Stimulated activated CD8-positive, alpha-beta memory T cell treated with anti-CD3 and anti-CD28 coated beads, Interleukin-2, amount 100 ng/mL, for 1 hour (primary cell): ENCODE measurements at places on chromosomes 16 and 17.

DNA sequence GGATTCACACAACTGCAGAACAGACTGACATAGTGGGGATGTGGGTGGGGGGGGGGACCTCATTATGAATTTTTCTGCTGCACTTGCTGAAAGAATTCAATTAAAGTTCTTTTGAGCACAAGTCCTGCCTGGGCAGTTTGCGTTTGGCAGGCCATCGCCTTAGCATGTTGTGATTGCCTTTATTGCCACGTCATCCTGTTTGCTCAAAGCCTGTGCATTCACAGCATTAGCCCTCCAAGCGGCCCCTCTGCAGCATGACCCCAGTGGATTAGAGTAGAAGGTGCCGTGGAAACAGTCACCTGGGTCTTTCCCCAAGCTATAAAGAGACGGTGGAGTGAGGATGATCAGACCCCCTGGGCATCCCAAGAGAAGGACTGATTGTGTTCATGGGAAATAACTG lies 17.2 kb downstream of the MSI2 start:
- DNase-seq = no peak

- no peak for DNase-seq
Measured at GRCh38 chr16:87371261-87371866, 12.2 kb downstream of the FBXO31 start.

GRCh38 chr16:80167657-80168390 lies 373.0 kb upstream of the DYNLRB2 start:
- no peak for DNase-seq

DNA sequence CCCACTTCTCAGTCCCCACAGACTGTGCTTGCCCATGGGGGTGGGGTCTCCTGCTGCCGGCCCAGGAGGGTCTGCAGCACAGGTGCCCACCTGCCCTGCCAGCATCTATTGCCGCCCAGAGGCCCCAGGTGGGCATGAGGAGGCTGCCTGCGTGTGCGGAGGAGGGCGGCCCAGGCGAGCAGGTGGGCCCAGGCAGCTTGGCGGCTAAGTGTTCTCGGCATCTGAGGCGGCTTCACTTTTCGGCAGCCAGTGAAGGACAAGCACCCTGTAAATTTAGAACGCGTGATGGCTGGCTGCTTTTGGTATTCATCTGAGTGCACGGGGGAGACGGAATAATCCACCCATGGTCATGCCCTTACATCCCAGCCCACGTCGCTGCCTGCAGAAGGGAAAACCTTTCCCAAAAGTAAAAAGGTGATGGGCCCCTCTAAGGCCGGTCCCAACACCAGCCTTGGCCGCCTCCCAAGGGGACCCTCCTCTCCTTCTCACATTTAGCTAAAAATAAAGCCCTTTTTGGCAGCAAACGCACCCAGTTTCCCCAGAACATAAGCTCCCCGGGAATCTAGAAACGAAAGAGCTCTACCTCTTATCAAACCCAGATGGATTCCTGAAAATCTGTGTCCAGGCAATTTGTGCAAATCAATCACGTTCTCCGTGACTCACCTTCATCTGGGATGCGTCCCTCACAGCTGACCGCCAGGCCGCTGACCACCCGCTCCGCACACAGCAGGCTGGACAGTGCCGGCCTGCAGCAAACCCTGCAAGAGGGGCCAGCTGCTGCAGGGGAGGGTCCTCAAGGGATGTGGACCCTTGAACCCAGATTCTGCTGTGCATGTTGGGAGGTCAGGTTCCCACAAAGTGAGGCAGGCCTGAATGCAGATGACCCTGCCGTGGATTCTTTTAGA lies 79.4 kb downstream of the RBFOX3 start:
- DNase-seq = no peak

DNA sequence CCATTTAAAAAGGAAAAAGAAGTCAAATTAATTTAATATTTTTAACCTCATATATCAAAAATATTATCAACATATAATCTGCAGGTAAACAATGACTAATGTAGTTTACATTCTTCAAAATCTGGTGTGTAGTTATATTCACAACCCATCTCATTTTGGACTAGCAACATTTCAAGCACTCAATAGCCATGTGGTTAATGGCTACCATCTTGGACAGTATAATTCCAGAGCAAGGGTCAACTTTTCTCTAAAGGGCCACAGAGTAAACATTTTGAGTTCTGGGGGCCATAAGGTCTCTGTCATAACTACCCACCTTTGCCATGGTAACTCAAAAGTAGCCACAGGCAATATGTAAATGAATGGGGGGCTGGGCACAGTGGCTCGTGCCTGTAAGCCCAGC lies 153.9 kb downstream of the PARN start:
- DNase-seq = no peak

- DNase-seq = no peak
Measured at GRCh38 chr17:81483085-81483861, 29.3 kb downstream of the ACTG1 start.

DNA sequence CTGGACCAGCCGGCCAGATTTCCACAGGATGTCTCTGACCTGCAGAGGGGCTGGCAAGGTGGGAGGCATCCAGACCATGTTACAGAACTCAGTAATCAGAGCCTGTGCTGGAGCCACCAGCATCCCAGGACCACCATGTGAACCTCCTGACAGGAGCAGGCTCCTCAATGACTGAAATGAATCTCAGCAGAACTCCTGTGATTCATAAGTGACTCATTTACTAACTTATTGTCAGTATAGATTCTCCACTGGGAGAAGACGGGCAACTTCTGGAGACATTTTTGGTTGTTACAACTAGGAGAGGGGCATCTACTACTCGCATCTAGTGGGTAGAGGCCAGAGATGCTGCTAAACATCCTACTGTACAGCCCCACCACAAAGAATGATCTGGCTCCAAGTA lies 3.1 kb upstream of the WWOX start:
- no peak for DNase-seq

DNA sequence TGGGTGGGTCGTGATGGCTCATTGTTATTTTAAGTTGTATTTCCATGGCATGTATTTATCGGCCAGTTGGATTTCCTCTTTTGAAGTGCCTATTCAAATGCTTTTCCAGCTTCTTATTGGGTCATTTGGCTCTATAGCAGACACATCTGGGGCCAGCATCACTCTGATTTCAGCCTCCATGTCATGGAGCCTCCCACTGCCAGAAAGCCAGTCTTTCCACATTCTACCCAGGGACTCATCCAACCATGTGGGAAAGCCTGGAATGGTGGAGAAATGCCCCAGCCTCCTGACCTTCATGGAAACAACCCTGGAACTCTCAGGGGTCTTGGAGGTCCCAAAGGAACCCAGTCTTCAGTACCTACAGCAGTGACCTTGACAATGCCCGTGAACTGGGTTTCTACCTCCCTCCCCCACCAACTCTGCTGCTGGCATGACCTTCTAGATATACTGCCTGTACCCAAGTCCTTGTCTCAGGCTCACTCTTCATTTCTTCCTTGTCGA lies 33.8 kb upstream of the ADGRG1 start:
- no peak for DNase-seq

- DNase-seq = no peak
Measured at GRCh38 chr16:65201511-65201910, 79.6 kb upstream of the CDH11 start.

GRCh38 chr17:8060274-8060673 lies 21.4 kb downstream of the ALOX15B start:
- no peak for DNase-seq

- no peak for DNase-seq
Measured at GRCh38 chr16:84367297-84367680, 1.0 kb upstream of the ATP2C2 start.

GRCh38 chr17:15943971-15944758 lies 765 bp upstream of the ADORA2B start:
- DNase-seq = no peak

GRCh38 chr17:65020284-65020683 lies 36.3 kb downstream of the GNA13 start:
- DNase-seq = no peak

DNA sequence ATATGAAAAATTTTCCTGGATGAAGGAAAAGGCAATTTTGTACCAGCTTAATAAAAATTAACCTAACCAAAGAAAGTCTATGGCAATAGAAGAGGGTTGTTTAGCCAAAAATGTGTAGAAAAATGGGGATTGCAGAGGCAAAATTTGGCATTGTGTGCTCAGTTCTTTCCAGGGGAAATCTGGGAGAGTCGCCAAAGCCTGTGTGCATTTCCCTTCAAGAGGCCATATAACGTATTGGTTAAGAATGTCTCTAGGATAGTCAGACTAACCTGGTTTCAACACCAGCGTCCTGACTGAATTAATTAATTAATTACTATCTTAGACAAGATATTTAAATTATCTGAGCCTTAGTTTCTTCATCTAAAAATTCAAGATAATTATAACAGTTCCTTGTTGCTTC lies 44.8 kb upstream of the HLF start:
- no peak for DNase-seq

DNA sequence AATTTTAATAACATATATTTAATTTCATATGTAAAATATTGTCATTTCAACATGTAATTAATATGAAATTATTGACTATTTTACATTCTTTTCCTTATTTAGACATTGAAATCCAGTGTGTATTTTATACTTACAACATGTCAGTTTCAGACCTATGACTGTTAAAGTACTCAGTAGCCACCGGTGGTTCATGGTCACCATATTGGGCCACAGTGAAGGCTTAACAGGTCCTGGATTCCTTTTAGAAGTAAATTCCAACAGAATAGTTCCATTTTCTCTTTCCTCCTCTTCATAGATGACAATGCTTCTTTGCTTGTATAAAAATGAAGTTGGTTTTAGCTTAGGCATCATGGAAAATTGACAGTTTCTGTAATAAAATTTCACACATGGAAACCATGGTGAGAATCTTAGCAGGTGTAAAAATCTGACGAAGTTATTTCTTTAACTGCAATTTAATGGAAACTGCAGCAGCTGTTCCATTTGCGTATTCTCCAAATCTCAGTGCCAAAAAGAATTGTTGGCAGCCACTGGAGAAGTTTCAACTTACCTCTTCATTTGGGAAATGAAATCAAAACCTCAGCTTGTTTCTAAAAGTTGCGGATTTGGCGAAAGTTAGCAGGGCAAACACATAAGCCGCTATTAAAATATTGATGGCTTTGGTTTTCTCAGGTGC lies 231.1 kb downstream of the CDH13 start:
- no peak for DNase-seq

GRCh38 chr17:10045871-10046658 lies 141.0 kb upstream of the RCVRN start:
- DNase-seq = no peak

DNA sequence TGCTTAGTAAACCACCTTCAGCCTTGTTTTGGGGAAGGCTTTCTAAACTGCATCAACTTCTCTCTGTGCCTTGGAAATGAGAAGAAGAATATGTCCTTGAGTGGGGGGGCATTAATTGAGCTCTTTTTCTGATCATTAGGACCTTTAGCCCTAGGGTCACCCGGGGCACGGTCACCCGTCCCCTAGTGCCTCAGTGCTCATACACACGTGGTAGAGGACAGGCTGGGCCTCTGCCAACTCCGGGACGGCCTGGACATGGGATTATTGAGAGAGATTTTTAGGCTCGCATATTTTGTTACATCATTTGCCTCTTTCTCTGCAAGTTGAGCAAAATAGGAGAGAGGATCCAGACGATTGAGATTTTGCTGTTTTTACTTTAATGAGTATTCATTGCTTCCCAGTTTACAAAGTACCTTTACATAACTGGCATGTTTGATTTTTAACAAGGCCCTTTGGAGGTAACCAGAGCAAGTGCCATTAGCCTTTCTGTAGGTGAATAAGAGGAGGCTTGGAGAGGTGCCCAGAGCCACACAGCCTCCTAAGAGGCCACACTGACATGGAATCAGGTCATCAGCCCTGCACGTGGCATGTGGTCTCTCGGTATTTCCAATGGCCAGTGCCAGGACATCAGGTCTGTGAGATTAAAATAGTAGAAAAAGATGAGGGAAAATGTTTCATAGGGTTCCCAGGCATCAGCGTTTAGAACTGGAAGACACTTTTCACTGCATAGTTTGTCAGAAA lies 11.1 kb downstream of the PMM2 start:
- no peak for DNase-seq

- no peak for DNase-seq
Measured at GRCh38 chr16:15708096-15708495, 58.1 kb downstream of the NDE1 start.

GRCh38 chr17:4881761-4882555 lies 17.4 kb upstream of the C17orf107 start:
- peak; percentile 56 for DNase-seq

DNA sequence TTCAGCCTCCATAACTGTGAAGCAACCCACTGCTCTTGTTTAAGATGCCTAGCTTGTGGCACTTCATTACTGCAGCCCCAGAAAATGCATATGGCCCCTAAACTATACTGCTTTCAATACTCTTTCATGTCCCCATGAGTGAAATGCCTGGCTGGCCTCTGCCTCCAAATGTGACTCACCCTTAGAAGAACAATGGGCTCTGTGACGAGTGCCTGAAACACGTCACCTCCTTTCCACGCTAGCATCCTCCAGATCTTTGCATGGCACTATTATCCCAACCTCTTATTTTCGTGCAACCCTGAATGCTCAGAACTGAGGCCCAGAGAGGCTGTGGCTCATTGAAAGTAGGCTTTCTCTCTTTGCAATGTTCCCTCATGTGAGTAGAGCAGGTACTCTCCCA lies 233.1 kb downstream of the CBLN1 start:
- no peak for DNase-seq

- DNase-seq = no peak
Measured at GRCh38 chr16:4507588-4508345, 30.8 kb downstream of the CDIP1 start.

DNA sequence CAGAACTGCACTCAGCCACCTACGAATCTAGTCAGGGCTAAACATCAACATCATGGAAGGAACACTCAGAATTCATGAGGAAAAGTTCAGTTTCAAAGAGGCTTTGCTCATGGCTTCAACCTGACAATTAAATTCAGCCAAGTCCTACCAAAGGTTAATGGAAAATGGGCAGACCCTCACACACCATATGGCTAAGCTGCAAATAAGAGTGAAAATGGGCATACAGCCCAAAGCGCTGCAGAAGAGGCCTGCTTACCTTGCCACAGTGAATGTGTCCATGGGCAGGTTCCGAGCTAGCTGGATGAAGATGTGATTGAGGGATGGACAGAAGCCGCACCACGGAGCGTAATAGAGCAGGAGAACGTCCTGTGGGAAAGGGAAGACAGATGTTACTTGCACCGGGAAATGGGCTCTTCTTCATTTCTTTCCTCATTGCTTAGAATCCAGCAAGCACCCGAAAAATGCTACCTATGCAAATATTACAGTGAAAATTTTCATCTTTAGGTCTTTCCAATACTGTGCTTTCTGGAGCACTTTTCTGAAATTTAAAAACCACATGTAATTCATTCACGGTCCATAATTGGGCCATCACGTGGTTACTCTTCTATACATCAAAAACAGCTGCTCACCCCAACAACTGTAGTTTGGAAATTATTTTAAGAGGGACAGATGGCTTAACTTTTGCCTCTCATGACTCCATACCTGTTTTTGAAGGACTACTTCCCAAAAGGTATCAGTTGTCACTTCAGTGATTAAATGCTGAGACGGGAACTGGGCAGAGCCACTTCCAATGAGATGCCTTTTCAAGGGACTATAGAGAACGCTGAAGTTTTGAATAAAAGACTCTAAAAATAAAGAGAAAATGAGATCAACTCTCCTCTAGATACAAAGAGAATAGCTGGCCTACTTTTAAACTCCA lies 19.6 kb downstream of the SNN start:
- DNase-seq = no peak
